ENCODE measurements at places on chromosomes 4 and X. TPM values are rescaled to one million over a fixed set of nuclear protein-coding genes. Genes with fewer than 3 reads are reported as not detected.

The LDB2 gene
- 180 TPM for polyA plus RNA-seq

- DNase-seq: no peak
These were observed 7.8 kb upstream of the INTS6L start for GRCh38 chrX:135512508-135513129.

The ENOPH1 gene
- polyA plus RNA-seq: 19.7 TPM

GRCh38 chr4:144666539-144667175, 20.7 kb downstream of the HHIP start:
- DNase-seq: no peak

GRCh38 chr4:145189981-145190380, 9.6 kb upstream of the OTUD4 start:
- DNase-seq: no peak

DNA sequence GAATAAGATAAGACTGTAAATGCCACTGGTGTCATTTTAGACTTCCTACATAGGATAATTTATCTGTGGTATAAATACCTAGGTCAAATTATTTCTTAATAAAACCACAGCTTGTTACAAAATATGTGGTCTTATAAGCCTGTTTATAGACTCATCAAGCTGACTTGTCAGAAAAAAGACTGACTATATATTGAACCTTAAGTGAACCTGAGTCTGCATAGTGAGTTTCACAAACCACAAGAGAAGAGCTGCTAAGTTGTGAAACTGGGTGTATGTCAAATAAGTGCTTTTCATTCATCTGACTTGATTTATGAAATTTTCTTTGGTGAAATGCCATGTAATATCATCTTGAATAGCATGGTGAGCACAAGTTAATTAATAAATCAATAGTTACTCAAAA, 48.4 kb upstream of the TMPRSS11A start:
- DNase-seq: no peak

- DNase-seq: no peak
These were observed 1793.7 kb upstream of the TENM3 start for GRCh38 chr4:180449395-180449956.

The CSAG1 gene
- not detected for polyA plus RNA-seq

- DNase-seq: no peak
These were observed 33.4 kb upstream of the SPON2 start for GRCh38 chr4:1205586-1206298.

GRCh38 chrX:132694382-132694781, 205.5 kb upstream of the MBNL3 start:
- no peak for DNase-seq

DNA sequence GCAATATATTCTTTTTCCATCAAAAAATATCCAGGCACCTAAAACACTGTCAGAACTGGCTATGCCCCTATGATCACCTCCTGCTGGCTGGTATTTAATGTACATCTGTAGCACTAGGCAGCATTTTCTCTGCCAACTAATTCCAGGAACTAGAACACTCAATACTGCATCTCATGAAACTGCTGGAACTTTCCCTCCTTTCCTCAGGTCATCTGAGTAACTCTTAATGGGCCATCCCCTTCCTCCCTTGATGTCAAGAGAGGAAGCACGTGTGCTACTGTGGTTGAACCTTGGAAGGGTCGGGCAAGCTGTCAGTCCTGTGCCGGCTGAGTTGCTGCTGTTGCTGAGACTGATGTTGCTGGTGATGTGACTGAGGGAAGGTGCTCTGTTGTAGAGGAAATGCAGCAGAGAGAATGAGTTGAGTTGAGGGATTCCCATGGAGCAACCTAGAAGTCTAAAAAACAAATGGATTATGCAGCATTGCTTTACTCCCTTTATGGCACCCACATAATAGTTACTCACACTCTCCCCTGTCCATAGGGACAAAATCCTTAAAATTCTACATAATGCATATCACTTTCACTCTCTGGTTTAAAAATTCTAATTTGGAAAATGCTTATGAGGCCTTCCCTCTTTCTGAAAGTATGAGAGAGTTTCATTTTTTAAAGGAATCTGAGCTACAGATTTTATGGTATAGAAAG, 39.5 kb downstream of the TMEM165 start:
- no peak for DNase-seq

The CCKAR gene
- polyA plus RNA-seq: 0.27 TPM

- no peak for DNase-seq
These were observed 55.6 kb downstream of the CYLC1 start for GRCh38 chrX:83916525-83916924.

GRCh38 chrX:17535229-17535628, 160.2 kb downstream of the NHS start:
- no peak for DNase-seq

DNA sequence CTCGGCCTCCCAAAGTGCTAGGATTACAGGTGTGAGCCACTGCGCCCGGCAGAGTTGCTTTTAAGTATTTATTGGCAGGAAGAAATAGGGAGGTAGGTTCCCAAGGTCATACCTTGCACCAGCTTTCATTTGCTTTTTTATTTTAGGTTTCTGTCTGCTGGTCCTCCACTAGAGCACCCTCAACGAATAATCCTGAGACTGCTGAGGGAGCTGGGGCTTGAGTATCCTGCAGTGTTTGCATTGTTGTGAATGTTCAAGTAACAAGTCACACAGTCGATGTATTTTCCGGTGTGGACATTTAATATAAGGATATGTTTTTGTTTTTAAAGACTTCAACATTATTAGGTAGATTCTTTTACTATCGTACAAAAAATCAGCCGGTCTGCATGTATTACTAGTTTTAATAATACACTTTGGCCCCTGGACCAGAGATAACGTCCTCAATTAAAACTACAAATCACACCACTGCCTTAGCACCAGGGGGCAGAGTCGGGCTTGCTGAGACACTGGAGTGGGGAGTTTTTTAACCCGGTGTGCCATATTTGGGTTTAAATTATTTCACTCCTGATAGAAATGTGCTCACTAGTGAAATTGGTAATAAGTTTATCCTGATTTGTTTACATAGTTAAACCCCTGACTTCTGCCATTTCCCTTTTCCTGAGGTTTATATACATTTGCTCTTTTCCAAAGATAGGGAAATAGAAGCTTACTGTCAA, 11.6 kb downstream of the SMIM20 start:
- DNase-seq: no peak

DNA sequence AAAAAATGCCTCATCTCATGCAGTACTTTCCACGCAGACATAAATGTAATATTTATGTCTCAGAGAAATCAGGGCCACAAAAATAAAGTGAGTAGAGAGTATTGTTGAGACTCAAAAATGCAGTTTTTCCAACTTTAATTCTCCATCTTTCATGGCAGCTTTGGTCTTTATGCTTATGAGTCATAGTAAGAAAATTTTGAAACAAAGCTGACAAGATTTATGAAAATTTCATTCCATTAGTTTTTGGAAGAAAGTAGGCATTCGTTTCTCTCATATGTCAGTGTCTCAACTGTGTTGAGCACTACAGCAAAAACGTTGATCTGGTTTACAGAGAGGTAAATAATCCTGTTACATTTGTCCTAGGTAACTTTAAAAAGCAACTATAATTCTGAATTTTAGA, 656.8 kb downstream of the IQCM start:
- DNase-seq: no peak

DNA sequence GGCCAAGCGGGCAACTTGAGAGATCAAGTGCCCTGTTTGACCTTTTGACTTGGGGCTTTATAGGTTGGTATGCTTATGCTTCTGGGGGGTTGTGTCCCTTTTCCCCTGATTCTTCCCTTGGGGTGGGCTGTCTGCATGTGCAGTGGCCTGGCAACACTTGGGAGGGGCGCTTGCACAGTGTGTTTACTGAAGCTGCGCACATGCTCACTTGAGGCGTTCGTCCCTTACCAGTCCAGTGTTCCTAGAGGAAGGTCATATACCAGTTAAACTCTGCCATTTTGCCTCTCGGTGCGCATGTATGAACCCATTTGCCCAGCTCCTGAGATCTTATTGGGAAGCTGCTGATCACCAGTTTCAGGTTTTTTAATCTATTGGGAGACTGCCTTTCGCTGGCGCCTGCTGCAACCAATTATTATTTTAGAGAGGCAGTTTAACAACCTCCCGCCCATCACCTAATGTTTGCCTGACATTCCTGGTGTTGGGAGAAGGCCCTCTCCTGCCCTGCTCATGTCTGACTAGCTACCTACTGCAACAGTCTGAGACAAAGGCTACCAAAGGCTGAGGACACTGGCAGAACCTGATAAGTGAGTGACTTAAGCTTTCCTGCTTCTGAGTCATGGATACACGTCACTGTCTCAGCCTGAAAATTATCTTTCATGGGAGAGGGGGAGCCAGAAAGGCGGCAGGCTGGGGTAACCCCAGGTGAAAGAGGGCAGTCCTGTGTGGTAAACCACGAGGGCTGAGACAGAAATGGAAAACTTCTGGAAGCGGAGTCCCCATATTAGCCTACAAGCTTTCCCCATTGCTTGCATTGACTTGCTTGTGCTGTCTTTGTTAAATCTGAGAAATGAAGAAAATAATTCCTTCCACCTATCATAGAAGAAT, 97.6 kb downstream of the CPE start:
- DNase-seq: no peak

DNA sequence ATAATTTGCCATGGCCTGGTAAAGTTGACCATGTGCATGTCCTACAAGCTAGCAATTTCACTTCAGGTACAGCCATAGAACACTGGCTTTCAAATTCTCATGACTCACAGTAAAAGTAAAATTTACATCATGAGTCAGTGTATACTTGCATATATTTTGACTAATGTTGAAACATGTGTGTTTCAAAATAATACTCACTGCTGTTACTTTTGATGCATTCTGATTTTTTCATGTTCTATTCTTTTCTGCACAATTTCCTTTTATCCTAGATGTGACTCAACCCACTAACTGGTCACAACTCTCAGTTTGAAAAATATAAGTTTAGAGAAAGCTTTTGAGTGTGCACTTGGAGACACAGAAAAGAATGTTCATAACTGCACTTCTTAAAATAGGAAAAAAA, 365.7 kb downstream of the FGF13 start:
- DNase-seq: no peak

DNA sequence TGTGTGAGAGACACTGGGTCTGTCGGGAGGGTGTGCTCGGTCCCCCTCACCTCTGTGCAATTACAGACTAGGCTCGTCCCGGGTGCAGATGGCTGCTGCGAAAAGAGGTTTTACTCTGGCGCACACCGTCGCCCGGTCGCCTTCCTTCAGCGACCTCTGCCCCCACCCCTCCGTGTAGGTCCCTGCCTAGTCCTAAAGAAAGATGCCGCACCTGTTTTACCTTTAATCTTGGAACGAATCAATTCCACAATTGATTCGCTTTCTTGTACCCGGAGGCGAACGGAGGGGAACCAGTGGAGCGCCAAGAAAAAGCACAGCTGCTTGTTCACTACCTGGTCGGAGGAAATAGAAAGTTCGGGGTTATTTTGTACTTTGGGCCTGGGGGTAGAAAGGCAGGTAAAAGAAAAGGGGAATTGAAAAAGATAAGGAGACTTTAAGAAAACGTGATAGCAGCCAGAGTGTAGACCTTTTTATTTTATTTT, 1.2 kb downstream of the NPNT start:
- DNase-seq: no peak
